Activated T-helper 1 cell treated with Interleukin-2 at 50 U/mL for 16 hours (primary cell): ENCODE measurements at places on chromosomes 1 and 21.

DNA sequence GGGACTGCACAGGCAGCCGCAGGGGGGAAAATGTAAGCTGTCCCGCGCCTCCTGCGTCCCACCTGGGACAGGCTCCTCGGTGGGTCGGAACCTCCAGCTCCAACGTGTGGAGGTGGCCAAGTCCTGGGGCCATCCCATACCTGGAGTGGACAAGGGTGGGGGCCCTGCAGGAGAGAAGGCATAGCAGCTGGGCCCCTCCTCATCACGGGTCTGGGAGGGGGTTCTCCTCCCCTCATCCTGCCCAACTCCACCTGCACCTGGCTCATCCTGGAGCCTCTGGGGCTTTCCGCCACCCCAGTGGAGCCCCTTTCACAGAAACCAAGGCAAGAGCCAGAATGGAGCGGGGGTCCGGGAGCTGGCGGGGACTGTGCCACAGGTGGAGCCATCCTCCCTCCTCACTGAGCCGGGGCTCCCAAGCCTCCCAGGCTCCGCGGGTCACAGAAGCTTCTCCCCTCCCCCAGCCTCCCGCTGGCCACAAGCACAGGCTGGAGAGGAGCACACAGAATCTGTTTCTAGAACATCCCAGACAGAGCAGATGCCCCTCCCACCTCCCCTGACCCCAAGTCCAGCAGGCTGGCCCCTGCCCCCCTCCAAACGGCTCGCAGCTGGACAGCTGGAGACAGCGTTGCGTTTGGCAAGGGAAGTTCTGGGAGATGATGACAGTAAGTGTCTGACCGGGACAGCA lies 65.8 kb downstream of the MEGF6 start:
- no peak for DNase-seq

DNA sequence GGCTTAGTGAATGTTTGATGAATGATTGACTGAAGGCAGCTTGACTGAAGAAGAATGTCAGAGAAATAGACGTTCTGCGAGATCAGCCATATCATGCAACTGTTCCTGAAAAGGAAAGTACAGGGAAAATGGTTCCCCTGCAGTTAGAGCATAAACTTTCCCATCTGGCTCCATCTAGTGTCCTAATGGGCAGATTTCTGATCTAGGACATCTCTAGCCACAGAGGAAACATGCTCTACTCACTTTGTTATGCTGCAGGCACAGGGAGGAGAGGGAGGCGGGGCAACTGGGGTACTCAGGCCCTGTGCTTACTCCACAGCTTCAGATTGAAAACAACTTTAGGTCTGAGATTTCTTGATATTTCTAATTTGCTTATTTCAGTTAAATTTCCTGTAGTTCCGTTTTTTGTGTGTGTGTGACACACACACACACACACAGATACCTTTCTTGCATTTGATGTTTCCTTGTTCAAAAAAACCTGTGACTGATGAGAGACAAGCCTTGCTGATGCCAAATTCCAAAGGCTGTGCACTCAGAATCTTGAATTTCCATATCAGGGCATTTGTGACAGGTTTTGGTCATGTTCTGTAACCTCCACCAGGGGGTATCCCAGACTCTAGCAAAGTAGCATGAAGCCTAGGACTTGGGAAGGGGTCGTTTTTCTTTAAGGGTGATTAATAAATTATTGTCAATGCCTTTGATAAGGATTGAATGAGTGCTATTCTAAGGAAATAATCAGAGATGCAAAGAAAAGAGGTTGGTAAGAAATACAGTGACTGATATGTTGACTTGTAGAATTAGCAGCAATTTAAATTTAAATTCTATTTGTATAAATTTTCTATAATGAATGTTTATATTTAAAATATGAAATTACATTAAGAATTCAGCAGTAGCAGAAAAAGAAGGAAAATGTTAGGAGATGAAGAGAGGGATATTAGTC lies 139.7 kb upstream of the BEND5 start:
- DNase-seq = no peak

- DNase-seq = no peak
Measured at GRCh38 chr1:61158591-61158990, 76.2 kb downstream of the NFIA start.

DNA sequence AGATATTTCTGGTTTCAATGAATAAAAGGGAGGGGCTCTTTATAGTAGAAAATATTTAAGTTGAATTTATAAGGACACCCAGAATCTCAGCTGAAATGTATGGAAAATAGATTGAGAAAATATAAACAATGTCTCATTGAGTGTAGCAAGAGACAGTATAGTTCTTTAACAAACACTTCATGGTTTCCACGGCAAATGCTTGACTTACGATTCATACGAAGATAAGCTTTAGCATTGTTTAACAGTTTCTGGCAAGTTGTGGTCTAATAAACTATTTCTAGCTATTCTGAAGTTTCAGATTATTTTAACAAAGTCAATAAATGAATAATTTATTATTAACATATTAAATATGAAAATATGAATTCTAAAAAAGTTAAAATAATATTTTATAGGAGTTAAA lies 1419.4 kb downstream of the KCNT2 start:
- DNase-seq = no peak

DNA sequence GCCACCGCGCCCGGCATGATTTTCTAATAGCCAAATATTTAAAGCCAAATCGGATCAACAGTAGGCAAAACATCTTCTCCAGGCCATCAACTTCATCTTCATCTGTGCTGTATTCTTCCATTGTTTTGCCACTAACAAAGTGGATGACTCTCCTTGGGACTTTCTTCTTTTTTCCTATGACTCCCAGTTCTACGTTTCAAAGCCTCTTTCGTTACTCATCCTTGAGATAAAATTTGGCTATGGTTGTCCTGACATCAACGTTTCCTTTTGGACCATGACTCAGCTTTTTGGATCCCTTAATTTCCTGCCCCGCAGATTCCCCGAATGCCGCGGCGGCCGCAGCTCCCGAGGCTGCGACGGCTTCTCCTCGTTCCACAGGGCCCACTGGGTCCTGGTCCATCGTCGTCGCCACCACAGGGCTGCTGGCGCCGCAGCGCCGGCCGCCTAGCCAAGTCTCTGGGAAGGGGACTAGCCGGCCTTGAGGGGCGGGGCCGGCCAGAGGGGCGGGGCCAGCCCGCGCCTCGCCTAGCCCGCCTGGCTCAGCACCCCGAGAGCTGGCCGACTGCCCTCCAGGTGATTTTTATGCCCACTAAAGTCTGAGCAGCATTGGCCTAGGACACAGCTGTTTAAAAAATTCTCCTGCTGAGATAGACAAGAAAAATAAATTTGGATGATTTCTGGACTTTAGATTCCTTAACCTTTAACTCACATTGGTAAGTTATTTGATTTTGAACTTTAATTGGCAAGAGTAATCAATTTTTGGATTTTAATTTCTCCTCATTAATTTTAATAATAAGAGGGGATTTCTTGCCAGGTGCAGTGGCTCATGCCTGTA lies 93.9 kb downstream of the ADCY10 start:
- DNase-seq = no peak

DNA sequence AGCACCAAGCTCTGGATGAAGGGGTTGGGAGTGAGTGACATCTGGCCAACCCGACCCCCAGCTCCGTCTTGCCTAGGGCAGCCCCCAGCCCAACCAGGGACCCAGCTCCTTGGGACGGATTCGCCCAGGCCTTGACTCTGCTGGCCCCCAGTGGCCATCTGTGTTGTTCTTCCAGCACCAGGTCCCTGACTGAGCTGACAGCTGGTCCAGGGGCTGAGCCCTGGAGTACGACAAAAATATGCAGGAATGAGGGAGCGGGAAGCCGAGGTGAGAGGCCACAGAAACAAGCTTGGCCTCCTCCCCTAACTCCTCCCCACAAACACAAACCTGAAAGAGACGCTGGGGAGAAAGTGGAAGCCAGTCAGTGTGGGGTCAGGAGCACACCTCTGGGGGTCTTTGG lies 55.0 kb upstream of the PAX7 start:
- DNase-seq = peak; percentile 5

DNA sequence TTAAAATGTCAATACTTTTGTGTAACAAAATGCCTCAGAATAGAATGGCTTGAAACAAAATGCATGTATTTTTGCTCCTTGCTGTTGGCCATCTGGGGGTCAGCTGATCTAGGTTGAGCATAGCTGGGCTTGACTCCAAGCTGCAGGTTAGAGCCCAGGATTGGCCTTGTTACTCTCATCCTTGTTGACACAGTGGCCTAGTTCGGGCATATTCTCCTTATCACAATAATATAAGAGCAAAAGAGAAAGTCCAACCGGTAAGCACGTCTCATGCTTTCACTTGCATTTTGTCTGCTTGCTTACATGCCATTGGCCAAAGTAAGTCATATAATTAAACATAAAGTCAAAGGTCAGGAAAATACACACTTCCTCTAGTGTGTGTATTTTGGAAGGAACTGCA lies 456.2 kb downstream of the KCNT2 start:
- no peak for DNase-seq

GRCh38 chr1:221522529-221522940 lies 219.4 kb downstream of the DUSP10 start:
- DNase-seq = no peak

DNA sequence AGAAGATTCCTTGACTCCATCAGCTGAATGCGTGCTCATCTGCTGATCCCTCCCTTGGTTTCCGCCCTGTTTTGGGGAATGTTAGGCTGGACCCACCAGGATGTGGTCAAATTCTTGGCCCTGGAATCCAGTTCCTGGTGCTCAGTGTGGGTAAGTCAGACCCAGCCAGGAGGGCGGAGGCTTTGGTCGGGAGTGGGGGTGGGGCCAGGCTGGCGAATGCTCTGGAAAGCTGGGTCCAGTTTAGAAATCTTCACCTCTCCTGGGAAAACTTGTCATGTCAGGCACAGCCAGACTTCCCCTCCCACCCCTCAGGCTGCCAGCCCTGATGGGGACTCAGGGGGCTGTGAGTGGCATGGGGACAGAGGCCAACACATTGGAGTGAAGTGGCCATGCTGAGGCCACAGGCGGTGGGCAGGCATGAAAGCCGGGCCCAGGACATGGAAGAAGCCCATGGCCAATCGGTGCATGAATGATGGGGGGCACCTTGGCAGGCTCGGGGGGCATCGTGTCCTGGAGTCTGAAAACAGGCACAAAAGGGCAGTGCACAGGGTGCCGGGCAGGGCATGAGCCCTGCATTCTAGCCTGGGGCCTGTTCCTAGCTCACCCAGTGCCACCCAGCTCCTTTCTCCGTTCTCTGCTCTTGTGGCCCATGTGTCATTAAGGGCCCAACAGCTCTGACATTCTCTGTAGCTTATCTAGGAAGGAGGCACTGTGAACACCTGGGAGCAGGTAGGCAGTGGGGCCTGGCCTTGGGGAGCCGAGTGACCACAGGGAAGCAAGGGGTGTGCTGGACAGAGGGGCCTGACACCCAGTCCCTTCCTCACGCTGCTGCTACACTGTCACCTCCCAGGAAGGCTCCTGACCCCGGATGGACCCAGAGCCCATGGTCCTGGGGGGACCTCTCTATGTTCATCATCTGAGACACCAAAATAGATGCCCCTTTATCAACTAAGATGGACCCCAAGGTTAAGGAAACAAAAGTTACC lies 14.6 kb upstream of the PADI1 start:
- no peak for DNase-seq

DNA sequence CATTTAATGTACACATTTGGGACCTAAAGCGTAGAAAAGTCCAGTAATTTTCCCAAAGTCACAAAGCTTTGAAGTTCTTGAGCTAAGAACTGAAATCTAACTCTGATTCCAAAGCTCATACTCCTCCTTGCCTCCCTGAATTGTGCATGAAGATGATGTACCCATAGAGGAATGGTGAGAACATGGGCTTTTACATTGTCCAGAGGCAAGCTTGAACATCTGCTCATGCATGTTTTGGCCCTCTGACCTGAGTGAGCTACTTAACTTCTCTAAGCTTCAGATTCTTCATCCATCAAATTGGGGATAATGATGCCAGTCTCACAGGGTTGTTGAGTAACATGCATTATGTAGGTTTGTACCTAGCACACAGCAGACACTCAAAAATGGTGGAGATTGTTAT lies 258.4 kb upstream of the HOOK1 start:
- no peak for DNase-seq

- no peak for DNase-seq
Measured at GRCh38 chr1:7388141-7388487, 383.0 kb upstream of the VAMP3 start.
